ENCODE measurements at places on chromosomes 5 and 9.
A peak's percentile ranks its signal among the peaks of the same experiment; 100 is the strongest.

- DNase-seq, result peak; percentile 91
These were observed at the start of gene GPX8 for GRCh38 chr5:55159763-55160492. GPX8 (plus strand) TSS chr5:55160171; CDS start chr5:55160193, 22 bp downstream.

- no peak for DNase-seq
These were observed 10.0 kb downstream of the LRRC70 start for GRCh38 chr5:62588668-62589067.

- DNase-seq, result peak; percentile 16
These were observed 37.5 kb upstream of the GFPT2 start for GRCh38 chr5:180390441-180391190.

- DNase-seq, result peak; percentile 40
These were observed 644 bp downstream of the BRD3 start for GRCh38 chr9:134066913-134067851.

- DNase-seq, result no peak
These were observed 456.9 kb downstream of the PRELID2 start for GRCh38 chr5:145378226-145378625.

DNA sequence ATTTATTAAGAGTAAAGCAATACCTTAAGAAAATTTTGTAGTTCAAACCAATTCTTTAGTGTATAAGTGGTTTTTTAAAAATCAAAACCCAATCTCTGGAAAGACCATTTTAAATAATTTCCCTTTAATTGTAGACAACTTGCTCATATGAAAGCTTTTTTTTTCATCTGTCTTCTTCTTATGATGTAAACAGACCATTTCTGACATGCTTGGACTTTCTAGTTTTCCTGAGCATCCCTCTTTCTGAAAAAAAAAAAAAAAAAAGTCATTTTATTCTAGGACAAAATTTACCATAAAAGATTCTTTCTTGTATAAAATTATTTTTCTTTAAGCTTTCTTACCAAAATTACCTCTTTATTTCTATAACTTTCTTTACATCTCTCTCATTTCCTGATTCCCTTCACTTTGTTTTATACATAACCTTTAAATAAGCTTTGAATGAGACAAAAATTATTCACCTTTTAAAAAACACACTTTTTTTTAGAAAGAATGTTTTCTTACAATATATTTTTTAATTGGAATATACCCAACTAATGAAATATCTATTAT lies 67.5 kb downstream of the COL15A1 start:
- DNase-seq, result no peak

DNA sequence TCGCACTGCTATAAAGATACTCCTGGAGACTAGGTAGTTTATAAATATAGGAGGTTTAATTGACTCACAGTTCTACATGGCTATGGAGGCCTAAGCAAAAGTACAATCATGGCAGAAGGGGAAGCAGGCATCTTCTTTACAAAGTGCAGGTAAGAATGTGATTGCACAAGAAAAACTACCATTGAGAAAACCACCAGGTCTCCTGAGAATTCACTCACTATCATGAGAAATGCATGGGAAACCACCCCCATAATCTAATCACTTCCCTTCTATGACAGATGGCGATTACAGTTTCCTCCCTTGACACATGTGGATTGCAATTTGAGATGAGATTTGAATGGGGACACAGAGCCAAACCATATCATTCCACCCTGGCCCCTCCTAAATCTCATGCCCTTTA lies 121.2 kb upstream of the ST8SIA4 start:
- DNase-seq, result no peak

GRCh38 chr5:109454731-109455505 lies 45.1 kb upstream of the PJA2 start:
- peak; percentile 52 for DNase-seq

DNA sequence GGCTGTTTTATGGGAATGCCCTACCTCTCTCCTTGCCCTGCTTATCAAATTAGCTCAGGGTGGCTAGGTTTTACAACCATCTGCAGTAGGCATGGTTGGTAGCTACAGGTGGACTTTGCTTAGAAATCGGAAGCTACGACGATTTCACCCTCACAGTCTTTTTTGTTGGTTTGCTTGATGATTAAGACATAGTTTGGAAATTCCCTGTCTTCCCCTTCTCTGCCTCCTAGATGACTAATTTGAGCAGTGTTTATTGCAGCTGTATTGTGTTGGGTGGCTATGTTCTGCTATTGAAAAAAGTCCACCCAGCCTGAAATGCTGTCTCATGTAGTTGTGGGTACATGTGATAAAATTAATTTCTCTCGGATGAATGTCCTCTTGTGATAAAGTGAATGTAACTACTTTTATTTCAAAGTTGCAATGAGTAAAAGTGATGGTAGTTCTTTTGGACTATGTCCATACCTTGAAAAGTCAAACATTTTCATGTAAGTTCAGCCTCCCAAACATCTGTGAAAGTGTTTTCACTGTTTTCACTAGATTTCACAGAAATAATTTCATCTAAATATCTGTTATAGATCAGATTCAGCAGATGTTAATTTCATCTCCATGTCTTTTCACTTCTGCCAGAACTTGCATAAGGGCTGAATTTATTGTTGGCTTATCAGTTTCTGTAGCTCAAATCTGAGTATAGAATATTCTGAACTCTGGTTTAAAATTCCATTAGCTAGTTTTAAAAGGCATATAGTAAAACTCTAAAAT lies 37.3 kb upstream of the FYB1 start:
- peak; percentile 46 for DNase-seq

GRCh38 chr9:114446672-114447450 lies 58.4 kb downstream of the WHRN start:
- DNase-seq, result no peak

DNA sequence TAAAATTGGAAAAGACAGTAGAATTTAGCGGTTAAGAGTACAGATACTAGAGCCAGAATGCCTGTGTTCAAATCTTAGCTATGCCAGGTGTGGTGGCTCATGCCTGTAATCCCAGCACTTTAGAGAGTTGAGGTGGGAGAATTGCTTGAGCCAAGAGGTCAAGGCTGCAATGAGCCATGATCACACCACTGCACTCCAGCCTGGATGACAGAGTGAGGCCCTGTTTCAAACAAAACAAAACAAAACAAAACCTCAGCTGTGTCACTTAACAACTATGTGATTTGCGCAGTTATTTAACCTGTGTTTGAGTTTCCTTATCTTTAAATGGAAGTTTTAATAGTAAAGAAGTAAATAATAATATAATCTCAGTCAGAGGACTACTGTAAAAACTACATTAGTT lies 68.3 kb downstream of the TBCA start:
- DNase-seq, result peak; percentile 53

DNA sequence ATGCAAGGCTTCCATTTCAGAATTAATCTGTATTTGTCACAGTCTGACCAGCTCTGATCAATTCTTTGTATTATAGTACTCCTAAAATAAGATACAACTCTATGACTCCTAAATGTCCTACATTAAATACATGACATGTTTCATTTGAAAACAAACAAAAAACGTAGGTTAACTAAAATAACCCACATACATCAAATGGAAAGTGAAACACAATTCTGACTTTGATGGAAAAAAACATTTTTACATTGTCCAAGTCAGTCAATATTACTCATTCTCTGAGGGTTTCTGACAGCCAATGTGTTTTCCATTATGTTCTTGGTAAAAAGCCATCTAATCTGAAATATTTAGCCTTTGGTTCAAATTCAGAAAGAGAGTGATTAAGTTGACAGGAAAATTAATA lies 8.7 kb downstream of the HMGCS1 start:
- DNase-seq, result no peak

GRCh38 chr5:102747386-102748166 lies 7.5 kb upstream of the PAM start:
- DNase-seq, result no peak

DNA sequence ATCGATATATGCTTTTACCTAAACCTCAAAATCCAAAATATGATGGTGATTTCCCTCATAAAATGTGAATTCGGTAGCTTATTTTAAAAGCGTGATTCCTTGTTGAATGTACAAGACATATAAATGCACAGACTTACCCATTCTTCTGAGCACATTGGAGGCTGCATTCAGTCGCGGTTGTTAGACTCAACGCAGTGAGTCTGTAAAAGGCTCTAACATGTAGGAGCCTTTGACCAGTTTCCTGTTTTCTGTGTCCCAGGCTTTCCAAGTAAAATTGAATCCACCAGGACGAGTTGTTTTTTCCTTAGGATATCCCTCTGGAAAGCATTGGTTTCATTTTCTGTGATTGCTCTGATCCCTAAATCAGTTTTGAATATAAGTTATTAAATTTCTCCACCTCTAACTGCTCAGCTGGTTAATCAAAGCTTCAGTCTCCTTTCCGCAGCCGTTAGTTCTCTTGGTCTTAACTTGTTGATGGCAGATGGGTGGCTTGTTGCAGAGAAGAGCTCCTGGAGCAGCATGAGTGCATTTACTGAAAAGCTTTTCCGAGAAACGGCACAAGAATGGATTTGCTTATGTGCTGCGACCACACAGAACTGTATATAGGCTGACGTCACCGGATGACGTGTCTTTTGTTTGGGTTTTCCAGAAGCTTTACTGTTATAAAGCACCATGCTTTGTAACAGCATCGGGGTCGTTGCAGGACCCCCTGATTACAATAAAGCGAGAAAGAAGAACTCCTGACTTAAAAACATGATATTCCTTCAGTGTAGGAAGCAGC lies at the start of gene LRRTM2:
Gene LRRTM2 (minus strand): TSS at position 565 of the 781 bp plus-strand sequence. CDS start 424 bp downstream, at position 141.
- DNase-seq, result peak; percentile 33

DNA sequence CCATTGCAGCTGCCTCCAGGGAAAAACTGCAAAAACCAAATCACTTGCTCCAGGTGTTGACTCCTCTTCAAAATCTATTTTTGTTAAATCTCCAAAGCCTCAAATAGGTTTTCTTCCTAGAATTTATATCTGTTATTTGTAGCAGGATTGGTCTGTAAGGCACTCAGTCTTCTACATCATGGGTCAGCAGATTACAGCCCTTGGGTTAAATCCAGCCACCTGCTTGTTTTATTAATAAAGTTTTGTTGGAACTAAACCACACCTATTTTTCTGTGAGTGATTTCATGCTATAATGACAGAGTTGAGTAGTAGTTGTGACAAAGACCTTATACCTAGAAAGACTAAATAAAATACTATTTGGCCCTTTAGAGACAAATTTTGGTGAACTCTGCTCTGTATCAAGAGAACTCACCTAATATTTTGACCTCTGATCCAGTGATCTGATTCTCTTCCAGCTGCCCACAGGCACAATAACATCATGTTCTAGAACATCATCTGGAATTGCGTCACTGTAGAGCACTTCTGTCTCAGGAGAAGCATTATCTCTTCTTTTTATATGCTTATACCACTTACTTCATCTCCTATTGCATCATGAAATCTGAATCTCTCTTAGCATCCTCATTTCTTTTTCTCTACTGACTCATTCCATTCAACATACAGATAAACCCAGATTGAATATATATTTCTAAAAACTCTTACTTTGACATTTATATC lies 130.1 kb downstream of the RPS23 start:
- DNase-seq, result peak; percentile 92

DNA sequence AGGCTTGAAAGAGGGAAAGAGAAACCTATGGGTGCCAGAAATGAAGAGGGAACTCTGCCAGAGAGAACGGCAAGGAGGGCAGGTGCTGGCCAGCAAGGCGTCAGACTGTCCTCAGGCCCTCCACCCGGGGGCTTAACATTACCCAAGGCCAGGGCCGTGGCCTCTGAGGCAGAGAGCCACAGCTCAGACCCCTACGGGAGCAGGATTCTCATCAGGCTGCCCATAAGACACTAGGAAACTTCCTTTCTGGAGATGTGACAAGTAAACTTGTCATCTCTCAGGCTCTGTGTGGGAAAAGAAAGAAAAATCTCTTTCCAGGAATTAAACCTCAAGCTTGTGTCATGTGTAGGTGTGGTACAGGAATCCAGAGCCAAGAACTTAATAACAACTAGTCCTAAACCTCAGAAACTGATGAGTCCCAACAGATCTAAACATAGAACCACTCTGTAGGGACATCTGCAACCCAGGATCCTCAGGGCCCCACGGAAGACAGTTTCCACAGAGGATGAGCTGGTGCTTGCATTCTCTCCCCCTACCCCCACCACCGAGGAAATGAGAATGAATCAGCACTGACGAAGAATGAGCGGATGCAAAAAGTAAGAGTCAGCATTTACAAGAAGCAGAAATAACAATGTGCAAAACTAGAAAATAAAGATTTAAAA lies 74.3 kb downstream of the DCP2 start:
- DNase-seq, result peak; percentile 89

- DNase-seq, result peak; percentile 53
These were observed 44.1 kb downstream of the CCL28 start for GRCh38 chr5:43367909-43368669.

- DNase-seq, result no peak
These were observed 215.7 kb downstream of the SEMA6A start for GRCh38 chr5:116358911-116359418.

GRCh38 chr5:81773161-81773560 lies 22.3 kb upstream of the SSBP2 start:
- DNase-seq, result no peak

- DNase-seq, result no peak
These were observed 470 bp downstream of the BAG1 start for GRCh38 chr9:33264003-33264472.

- no peak for DNase-seq
These were observed 67.1 kb downstream of the ADAMTS2 start for GRCh38 chr5:179278119-179278518.

DNA sequence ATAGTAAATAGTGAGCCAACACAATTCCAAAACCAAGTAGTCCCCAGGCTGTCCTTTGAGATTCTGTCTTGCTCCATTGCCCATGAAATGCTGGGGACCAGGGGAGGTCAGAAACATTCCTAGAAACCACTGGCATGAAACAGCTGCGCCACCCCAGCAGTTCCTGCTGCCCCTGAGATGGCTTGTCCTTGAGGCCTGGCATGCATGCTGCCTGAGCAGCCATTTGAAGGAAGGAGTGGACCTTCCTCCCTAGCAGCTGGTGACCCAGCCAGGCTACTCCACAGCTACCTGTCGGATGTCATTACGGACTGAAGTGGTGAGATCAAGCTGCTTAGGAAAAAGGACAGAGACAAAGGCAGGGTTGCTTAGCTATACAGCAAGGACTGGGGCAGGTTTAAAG lies 260.6 kb downstream of the DENND1A start:
- DNase-seq, result no peak

DNA sequence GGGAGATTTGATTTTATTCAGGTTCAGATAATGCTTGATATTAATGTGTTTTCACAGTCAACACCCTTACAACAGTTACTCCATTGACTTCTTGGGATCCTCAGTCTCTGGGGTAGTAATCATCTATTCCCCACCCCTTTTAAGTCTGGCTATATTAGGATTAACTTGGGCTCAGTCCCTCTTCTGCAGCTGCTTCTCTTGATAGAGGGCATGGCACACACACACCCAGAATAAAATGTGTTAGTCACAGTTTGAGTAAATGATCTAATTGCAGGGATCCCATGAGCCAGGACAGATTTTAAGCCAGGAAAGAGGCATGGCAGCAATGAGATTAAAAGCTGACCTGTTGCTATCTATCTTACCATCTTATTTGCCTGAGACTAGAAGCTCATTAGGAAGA lies 53.7 kb upstream of the VLDLR start:
- no peak for DNase-seq

DNA sequence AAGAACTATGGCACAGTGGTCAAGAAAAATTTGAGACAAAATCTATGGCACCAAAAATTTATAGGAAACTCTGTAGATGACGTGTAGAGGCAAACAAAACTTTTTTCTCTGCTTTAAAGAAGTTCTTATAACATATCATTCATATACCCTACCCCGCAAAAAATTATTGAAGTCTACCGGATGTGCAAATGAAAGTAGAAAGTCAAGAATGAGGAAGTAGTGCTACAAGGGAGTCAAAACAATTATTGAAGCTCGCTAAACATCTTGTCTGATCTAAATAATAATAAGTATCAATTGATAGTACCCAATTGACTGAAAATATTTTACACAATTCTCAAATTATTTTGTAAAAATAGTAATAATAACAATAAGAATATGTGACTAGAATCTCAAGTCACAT lies 398.5 kb downstream of the TAF11L14 start:
- no peak for DNase-seq

- peak; percentile 37 for DNase-seq
These were observed 803 bp upstream of the CCNO start for GRCh38 chr5:55234121-55234700.
